ENCODE measurements at places on chromosomes 7 and 10.

GRCh38 chr7:137539111-137539715, 195.7 kb upstream of the PTN start:
- no peaks in the 10 kb centered on the region for H3K27me3 ChIP-seq
- no peak overlapping the region for H3K4me3 ChIP-seq
- no peaks in the 10 kb centered on the region for H3K36me3 ChIP-seq
- H3K4me1 ChIP-seq: no peaks in the 10 kb centered on the region
- no peak overlapping the region for H3K27ac ChIP-seq
- no peak for DNase-seq

- peaks cover 28% of the 10 kb centered on the region for H3K4me1 ChIP-seq
- H3K27ac ChIP-seq: 0 out of 2 replicates have a peak overlapping the region, but pooled peaks have one; percentile 5
Measured at GRCh38 chr10:58981846-58982245, 194.6 kb upstream of the PHYHIPL start.

DNA sequence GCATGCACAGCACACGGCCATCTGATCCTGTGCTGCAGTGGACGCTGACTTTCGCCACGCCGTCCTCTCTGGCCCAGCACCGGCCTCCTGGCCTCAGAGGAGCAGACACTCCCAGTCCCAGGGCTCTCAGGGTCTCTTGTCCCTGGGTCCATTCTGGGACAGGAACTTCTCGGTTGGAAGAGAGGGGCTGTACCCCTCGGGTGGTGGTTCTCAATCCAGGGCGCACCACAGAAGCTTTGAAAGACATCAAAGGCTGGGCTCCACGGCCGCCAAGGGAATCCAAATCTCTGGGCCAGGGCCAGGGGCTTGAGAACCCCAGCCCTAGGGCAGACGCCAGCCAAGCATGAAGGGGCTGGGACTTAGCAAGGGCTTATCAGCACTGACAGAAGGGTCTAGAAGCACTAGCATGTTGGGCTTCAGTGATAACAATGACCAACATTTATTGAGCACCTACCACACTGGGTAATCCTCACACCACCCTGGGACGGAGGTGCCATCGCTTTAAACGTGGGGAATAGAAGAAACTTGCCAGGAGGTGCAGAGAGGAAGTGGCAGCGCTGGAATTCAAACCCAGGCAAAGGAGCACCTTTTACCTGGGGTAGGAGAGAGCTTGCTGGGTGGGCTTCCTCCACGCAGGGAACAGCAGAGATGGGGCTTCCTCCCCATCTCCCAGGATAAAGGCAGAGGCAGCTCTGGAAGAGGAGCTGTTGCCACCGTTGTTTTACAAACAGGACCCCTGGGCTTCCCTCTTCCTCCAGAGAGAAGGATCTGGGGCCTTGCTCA, 1.8 kb upstream of the PYROXD2 start:
- no peak overlapping the region for H3K4me3 ChIP-seq
- no peak overlapping the region for H3K27ac ChIP-seq
- H3K36me3 ChIP-seq: no peaks in the 10 kb centered on the region
- H3K4me1 ChIP-seq: peaks cover 14% of the 10 kb centered on the region

GRCh38 chr10:116849248-116850057, at the start of gene ENO4:
Gene ENO4 (plus strand): TSS chr10:116849499. CDS start chr10:116849567, 68 bp downstream.
- H3K27ac ChIP-seq: peak within 1 kb of the TSS; percentile 82
- peaks cover 35% of the 10 kb centered on the region for H3K4me1 ChIP-seq
- peak within 1 kb of the TSS; percentile 75 for H3K4me3 ChIP-seq
- peak; percentile 96 for DNase-seq
- no peaks in the 10 kb centered on the region for H3K36me3 ChIP-seq

GRCh38 chr7:79304711-79305110, 148.8 kb downstream of the MAGI2 start:
- no peaks in the 10 kb centered on the region for H3K27me3 ChIP-seq
- H3K36me3 ChIP-seq: no peaks in the 10 kb centered on the region
- H3K4me3 ChIP-seq: no peak overlapping the region
- H3K4me1 ChIP-seq: no peaks in the 10 kb centered on the region
- DNase-seq: no peak
- no peak overlapping the region for H3K27ac ChIP-seq

- no peak for DNase-seq
- no peaks in the 10 kb centered on the region for H3K4me1 ChIP-seq
- H3K27me3 ChIP-seq: no peaks in the 10 kb centered on the region
- H3K36me3 ChIP-seq: no peaks in the 10 kb centered on the region
Measured at GRCh38 chr7:20474249-20474648, 141.2 kb upstream of the ABCB5 start.

DNA sequence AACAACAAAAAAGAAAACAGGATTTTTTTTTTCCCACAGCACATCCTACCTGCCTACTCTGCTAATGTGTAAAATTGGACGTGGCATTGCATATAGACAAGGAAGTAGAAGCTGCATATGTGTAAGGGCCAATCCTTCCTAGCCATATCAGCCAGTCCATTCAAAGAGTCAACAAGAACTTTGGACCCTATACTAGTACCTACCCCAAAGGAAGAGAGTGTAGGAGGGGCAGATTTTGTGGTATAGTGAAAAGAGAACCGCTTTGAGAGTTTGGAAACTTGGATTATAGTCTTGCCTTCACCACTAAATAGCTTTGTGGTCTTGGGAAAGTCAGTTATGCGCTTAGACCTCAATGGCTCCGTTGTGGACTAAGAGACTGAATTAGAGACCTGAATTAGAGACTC, 12.1 kb upstream of the MCU start:
- H3K4me1 ChIP-seq: no peaks in the 10 kb centered on the region
- H3K4me3 ChIP-seq: no peak overlapping the region
- DNase-seq: no peak

- H3K4me3 ChIP-seq: no peak overlapping the region
- peaks cover 30% of the 10 kb centered on the region for H3K4me1 ChIP-seq
- 0 out of 2 replicates have a peak overlapping the region, but pooled peaks have one; percentile 62 for H3K27ac ChIP-seq
- no peaks in the 10 kb centered on the region for H3K36me3 ChIP-seq
- H3K27me3 ChIP-seq: no peaks in the 10 kb centered on the region
Measured at GRCh38 chr7:84913731-84914130, 273.1 kb downstream of the SEMA3D start.

DNA sequence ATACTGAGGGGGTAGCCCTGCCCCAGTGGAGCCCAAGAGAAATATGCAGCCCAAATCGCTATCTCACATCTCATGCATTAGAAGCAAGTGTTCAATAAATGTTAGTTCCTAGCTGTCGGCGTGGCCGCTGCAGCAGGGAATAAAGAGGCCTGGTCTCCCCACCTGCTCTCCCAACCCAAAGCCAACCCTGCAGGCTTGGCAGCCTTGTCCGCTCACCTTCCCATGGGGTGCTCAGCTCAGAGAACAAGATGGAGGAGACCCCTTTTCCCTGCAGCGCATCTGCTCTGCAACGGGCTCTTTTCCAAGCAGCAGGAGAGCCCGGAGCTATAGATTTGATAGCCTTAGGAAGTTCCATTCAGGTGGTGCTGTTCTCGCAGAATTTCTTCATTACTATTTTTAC, 12.0 kb upstream of the DOCK1 start:
- no peaks in the 10 kb centered on the region for H3K27me3 ChIP-seq
- no peak overlapping the region for H3K4me3 ChIP-seq
- H3K4me1 ChIP-seq: no peaks in the 10 kb centered on the region

GRCh38 chr10:62826273-62826672, 10.1 kb upstream of the EGR2 start:
- H3K36me3 ChIP-seq: no peaks in the 10 kb centered on the region
- H3K27ac ChIP-seq: no peak overlapping the region
- no peaks in the 10 kb centered on the region for H3K27me3 ChIP-seq
- DNase-seq: no peak

DNA sequence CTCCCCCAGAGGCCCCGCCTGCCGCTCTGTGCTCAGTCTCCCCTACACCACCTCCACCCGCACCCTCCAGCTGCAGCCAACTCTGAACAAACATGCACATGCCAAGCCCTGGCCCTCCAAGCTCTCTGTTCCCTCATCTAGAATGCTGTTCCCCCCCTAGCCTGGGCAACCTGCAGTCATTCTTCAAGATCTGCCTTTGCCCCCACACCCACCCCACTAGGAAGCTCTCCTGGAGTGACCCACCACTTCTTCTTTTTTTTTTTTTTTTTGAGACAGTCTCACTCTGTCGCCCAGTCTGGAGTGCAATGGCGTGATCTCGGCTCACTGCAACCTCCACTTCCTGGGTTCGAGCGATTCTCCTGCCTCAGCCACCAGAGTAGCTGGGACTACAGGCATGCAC, 13.7 kb downstream of the MYL10 start:
- no peak overlapping the region for H3K4me3 ChIP-seq
- no peaks in the 10 kb centered on the region for H3K27me3 ChIP-seq
- H3K36me3 ChIP-seq: no peaks in the 10 kb centered on the region
- no peak overlapping the region for H3K27ac ChIP-seq
- no peak for DNase-seq
- H3K4me1 ChIP-seq: peaks cover 10% of the 10 kb centered on the region

- H3K4me3 ChIP-seq: no peak overlapping the region
- DNase-seq: no peak
- H3K36me3 ChIP-seq: peaks cover 19% of the 10 kb centered on the region
- H3K27me3 ChIP-seq: no peaks in the 10 kb centered on the region
- no peak overlapping the region for H3K27ac ChIP-seq
- no peaks in the 10 kb centered on the region for H3K4me1 ChIP-seq
Measured at GRCh38 chr10:32273336-32273735, 73.6 kb downstream of the EPC1 start.

- H3K27ac ChIP-seq: peak overlapping the region; percentile 87
- H3K4me3 ChIP-seq: 0 out of 2 replicates have a peak overlapping the region, but pooled peaks have one; percentile 28
- no peaks in the 10 kb centered on the region for H3K27me3 ChIP-seq
Measured at GRCh38 chr10:72332423-72333111, 22.2 kb downstream of the DNAJB12 start.

DNA sequence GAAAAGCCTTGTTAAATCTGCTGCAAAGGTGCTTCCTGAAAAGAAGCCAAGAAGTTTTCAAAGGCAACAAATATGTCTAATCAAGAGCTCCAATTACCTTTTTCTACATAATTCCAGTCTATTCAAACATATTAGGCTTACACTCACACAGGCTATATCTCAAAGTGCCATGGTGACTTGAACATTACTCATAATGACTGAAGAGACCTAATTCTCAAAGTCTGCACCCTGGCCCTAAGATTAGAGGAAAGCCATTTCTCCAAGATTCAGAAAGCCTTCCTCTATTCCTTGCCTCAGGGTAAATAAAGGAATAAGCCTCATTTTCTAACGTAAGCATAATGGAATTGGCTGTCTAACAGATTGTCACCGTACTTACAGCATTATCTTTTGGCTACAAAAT, 78.3 kb upstream of the THSD7A start:
- DNase-seq: no peak
- H3K27me3 ChIP-seq: no peaks in the 10 kb centered on the region
- H3K4me1 ChIP-seq: peaks cover 8% of the 10 kb centered on the region
- no peaks in the 10 kb centered on the region for H3K36me3 ChIP-seq

GRCh38 chr10:123346581-123346980, 192.4 kb downstream of the BUB3 start:
- H3K4me1 ChIP-seq: no peaks in the 10 kb centered on the region
- H3K27ac ChIP-seq: no peak overlapping the region
- H3K36me3 ChIP-seq: no peaks in the 10 kb centered on the region
- DNase-seq: no peak

- no peak overlapping the region for H3K4me3 ChIP-seq
- H3K27me3 ChIP-seq: no peaks in the 10 kb centered on the region
- no peaks in the 10 kb centered on the region for H3K36me3 ChIP-seq
- no peak overlapping the region for H3K27ac ChIP-seq
- H3K4me1 ChIP-seq: peaks cover 8% of the 10 kb centered on the region
Measured at GRCh38 chr7:128427289-128427891, 17.6 kb upstream of the IMPDH1 start.

DNA sequence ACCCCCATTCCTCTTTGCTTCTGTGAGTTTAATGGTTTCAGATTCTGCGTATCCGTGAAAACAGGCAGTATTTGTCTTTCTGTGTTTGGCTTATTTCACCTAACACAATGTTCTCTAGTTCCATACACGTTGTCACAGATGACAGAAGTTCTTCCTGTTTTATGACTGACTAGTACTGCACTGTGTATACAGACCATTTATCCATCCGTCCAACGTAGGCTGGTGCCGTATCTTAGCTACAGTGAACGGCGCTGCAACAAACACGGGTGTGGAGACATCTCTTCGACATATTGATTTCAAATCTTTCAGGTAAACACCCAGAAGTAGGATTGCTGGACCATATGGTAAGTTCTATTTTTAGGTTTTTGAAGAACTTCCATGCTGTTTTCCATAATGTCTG, 181.7 kb downstream of the PARD3 start:
- no peak for DNase-seq
- no peaks in the 10 kb centered on the region for H3K36me3 ChIP-seq
- peaks cover 22% of the 10 kb centered on the region for H3K4me1 ChIP-seq
- H3K27me3 ChIP-seq: no peaks in the 10 kb centered on the region
- H3K27ac ChIP-seq: no peak overlapping the region
- H3K4me3 ChIP-seq: no peak overlapping the region

DNA sequence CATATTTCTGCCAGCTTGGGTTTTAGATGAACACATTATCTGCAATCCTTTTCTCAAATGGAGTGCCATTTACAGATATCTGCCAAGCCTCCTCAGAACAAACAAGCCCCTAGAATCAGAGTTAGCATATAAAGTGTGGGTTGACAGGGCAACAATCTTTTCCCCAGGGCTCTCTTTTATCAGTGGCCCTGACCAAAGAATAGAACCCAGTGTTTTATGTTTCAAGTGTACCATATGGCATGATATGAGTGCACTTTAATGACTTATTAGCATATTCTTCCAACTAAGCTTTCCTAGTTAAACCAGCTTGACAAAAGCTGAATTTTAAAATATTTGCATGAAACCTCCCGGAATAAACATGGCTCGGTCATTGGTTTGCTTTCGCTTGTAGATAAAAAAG, 57.3 kb downstream of the EVX1 start:
- no peaks in the 10 kb centered on the region for H3K36me3 ChIP-seq
- no peak overlapping the region for H3K4me3 ChIP-seq
- no peaks in the 10 kb centered on the region for H3K27me3 ChIP-seq
- no peak for DNase-seq

- H3K4me3 ChIP-seq: peak overlapping the region; percentile 80
- H3K4me1 ChIP-seq: peaks cover 48% of the 10 kb centered on the region
- peak overlapping the region; percentile 46 for H3K27ac ChIP-seq
- H3K27me3 ChIP-seq: peaks cover 61% of the 10 kb centered on the region
- peaks cover 3% of the 10 kb centered on the region for H3K36me3 ChIP-seq
Measured at GRCh38 chr7:24980534-24981170, 674 bp upstream of the OSBPL3 start.

GRCh38 chr7:95700917-95701316, 71.4 kb upstream of the DYNC1I1 start:
- H3K4me3 ChIP-seq: no peak overlapping the region
- DNase-seq: no peak
- H3K27me3 ChIP-seq: no peaks in the 10 kb centered on the region
- H3K36me3 ChIP-seq: no peaks in the 10 kb centered on the region
- H3K4me1 ChIP-seq: no peaks in the 10 kb centered on the region
- no peak overlapping the region for H3K27ac ChIP-seq

- H3K4me1 ChIP-seq: no peaks in the 10 kb centered on the region
- peak; percentile 5 for DNase-seq
- no peaks in the 10 kb centered on the region for H3K27me3 ChIP-seq
Measured at GRCh38 chr7:109354000-109354399, 784.3 kb downstream of the DNAJB9 start.
